Stomach (tissue), 19 donors: ENCODE measurements at places on chromosomes 13 and 19. TPM values are rescaled to one million over a fixed set of nuclear protein-coding genes. Genes with fewer than 3 reads are reported as not detected.

The SHISA7 gene
- total RNA-seq = not detected

The NLRP5 gene
- total RNA-seq = not detected

The MBD3L2 gene
- total RNA-seq = not detected

The TRIM13 gene
- total RNA-seq = 16.1 TPM

The CCDC8 gene
- 22.9 TPM for total RNA-seq

The TMEM150B gene
- 1.3 TPM for total RNA-seq

The ZNF440 gene
- 10.7 TPM for total RNA-seq

The ZNF586 gene
- 17.9 TPM for total RNA-seq

The EXOSC5 gene
- 18.7 TPM for total RNA-seq

The CEACAM5 gene
- 118 TPM for total RNA-seq

The ANO8 gene
- 37.9 TPM for total RNA-seq

The BRME1 gene
- 1.6 TPM for total RNA-seq

The FSD1 gene
- 1.1 TPM for total RNA-seq

The FBXO27 gene
- 0.89 TPM for total RNA-seq

The RASAL3 gene
- total RNA-seq = 7.8 TPM

The FAM187B gene
- total RNA-seq = not detected

The SIGLEC11 gene
- total RNA-seq = 67.7 TPM

The CD177 gene
- total RNA-seq = not detected

The HRC gene
- 8.1 TPM for total RNA-seq

The GPR12 gene
- total RNA-seq = not detected

The B3GNT8 gene
- total RNA-seq = 158 TPM

The ZNF491 gene
- total RNA-seq = 3.1 TPM

The FLT3 gene
- total RNA-seq = not detected

The OCEL1 gene
- total RNA-seq = 4.7 TPM

The CYP4F11 gene
- 15.6 TPM for total RNA-seq
